Stimulated activated CD4-positive, alpha-beta T cell treated with anti-CD3 and anti-CD28 coated beads, Interleukin-4, amount 100 ng/mL, for 24 hours (primary cell): ENCODE measurements at places on chromosomes 6 and 20.

GRCh38 chr6:117078624-117079023 is 186.7 kb upstream of the VGLL2 start:
- no peak for DNase-seq

- no peak for DNase-seq
Observed at GRCh38 chr6:75493400-75494064, at the start of gene FILIP1. TSS of gene FILIP1 (minus strand) at chr6:75493800. CDS start at chr6:75414972, 78,828 bp downstream.

GRCh38 chr20:3405139-3405538 is 2.3 kb downstream of the DNAAF9 start:
- no peak for DNase-seq

DNA sequence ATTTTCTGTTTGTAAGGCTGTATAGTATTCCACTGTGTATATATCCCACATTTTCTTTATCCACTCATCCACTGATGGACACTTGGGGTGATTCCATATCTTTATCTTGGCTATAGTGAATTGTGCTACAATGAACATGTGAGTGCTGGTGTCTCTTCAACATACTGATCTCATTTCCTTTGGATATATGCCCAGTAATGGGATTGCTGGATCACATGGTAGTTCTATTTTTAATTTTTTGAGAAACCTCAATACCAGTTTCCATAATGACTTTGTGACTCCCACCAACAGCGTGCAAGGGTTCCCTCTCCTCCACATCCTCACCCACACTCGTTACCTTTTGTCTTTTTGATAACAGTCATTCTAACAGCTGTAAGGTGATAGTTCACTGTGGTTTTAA is 166.0 kb downstream of the ARHGAP18 start:
- no peak for DNase-seq

- no peak for DNase-seq
Observed at GRCh38 chr6:33762713-33763112, 16.0 kb upstream of the IP6K3 start.

GRCh38 chr20:3741836-3742458 is 9.5 kb downstream of the HSPA12B start:
- no peak for DNase-seq

GRCh38 chr6:30006170-30007131 is 54.6 kb upstream of the POLR1H start:
- DNase-seq: peak; percentile 6

- no peak for DNase-seq
Observed at GRCh38 chr6:48099713-48100587, 11.0 kb downstream of the PTCHD4 start.

GRCh38 chr6:22149096-22149495 is 147.7 kb downstream of the PRL start:
- no peak for DNase-seq

DNA sequence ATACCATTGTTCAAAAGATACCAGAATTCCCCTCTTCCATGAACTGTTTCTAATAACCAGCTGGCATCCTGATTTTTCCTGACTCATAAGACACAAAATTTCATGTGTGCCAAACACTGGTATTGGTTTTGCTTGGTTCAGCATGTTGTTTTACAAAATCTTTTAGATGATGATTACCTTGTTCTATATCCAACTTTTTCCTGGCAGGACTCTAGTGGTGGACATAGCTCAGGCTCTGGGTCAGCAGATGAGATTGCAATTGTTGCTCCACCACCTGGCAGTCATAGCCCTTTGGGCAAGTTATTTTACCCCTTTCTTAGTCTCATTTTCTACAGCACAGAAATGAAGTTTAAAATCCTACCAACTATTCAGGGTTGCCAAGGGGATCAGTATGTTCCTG is 6.2 kb downstream of the TRIM38 start:
- no peak for DNase-seq

DNA sequence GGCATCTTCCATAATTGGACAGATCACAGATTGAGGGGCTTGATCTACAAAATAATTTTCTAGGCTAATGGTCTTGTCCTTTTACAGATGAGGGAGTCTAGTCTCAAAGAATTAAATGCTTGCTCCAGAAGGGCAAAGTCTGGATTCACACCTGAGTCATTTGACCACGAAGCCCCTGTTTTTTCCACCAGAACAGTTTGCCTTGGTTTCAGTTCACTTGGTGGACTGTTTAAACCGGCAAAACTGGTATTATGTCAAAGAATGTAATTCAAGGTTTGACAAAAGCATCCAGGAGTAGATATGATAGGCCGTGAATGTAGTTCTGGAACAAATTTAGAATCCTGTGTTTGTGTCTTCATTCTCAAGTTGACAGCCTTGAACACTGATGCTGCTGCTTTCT is 3.3 kb downstream of the MYO6 start:
- no peak for DNase-seq
